ENCODE measurements at places on chromosomes 1 and 21.

- no peak for DNase-seq
Observed at GRCh38 chr1:54421101-54421504, 14.9 kb upstream of the SSBP3 start.

DNA sequence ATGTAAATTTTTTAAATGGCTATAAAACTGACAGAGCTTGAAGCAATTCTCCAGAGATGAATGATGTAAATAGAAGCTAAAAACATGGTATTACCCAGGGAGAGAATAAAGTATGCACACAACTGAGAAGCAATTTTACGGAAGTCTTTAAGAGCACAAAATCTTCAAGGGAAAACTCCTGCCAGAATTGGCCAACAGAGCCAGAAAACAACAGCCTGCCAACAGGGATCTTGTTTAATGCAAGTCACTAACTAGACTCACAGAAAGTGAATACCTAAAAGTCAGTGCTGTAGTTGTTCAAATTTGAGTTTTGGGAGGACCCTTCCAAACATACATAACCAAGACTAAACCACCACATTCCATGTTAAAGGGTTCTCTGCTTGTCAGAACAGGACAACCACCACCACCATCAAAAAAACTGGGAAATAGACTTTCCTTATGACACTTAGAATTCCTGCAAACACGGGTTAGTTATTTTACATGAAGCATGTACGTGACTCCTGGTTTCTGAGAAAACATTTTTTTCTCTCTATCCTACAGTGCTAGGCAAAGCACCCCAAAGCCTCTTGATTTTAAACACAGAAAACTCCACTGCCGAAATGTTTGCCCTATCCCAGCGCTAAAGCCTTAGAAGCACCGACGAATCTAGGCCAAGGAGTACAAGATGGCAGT, 1.6 kb downstream of the EPS15 start:
- DNase-seq: peak; percentile 14

DNA sequence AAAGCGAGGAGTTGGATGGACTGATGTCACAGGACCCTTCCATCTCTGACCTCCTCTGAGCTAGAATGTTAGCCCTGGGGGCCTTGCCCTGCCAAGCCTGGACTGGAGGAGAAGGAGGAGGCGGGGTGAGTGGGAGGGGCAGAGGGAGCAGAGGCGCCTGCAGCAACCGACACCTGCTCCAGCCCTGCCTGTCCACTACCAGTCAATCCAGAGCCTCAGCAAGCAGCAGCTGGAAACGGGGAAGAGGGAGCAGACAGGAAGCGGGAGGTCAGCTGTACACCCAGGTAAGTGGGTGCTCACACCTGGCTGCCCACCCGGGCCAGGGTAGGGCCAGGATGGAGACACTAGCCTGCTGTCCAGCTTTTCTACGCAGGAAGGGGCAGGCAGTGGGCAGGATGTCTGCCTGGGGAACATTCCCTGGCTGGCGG, at the start of gene IGFN1:
Gene IGFN1, plus strand, starts transcription at position 201 of the 428 bp plus-strand sequence. CDS start 2,470 bp downstream, outside the sequence.
- DNase-seq: peak; percentile 77

GRCh38 chr1:224047538-224047937, 66.4 kb upstream of the FBXO28 start:
- DNase-seq: no peak

- DNase-seq: no peak
Observed at GRCh38 chr1:152084853-152085252, 4.0 kb downstream of the TCHHL1 start.

DNA sequence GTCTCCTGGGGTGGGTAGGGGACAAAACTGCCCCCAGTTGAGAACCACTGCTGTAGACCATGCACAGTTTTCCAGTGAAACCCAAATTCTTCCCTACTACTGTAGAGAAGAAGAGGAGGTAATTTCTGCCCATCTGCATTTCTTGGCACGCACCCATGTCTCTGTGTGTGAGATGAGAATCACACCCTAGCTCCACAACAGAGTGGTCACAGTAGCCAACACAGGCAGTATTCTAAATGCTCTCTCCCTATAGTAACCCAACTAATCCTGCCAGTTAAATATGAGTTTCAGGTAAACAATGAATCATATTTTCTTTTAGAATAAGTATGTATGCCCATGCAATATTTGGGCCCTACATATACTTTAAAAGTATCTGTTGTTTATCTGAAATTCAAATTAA, 1.2 kb upstream of the CAPN2 start:
- DNase-seq: no peak

DNA sequence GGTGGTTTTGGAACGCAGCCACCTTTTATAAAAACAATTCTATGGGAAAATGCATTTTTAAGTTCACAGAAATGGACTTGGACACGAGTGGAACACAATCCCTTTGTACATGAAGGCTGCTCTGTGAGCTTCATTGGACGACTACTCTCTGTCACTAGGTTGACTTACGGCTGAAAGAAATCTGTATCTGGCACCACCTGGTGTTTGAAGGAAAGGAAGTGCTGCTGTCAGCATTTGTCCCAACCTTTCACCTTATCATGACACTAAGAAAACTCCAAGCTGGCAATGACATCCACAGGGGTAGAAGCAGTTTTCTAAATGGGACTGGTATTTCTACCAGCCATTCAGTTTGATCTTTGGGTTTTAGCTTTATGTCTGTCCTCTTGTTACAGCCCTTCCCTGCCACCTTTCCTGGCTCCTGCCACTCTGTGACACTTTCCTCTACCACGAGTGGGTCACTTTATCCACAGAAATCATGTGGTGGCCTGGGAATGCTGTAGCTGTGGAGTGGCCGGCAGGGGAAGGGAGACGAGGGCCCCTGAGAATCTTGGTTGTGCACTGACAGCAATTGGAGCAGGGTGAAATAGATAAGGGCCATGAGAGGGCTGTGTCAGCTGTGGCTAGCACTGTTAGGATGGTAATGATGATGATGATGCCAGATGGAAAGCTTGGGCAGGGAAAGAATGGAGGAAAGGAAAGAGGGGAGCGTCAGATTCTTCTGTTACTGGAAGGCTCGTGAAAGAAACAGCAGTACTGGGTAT, 85.2 kb downstream of the TBX19 start:
- peak; percentile 26 for DNase-seq

GRCh38 chr1:228214921-228215662, 7.2 kb downstream of the OBSCN start:
- DNase-seq: no peak

DNA sequence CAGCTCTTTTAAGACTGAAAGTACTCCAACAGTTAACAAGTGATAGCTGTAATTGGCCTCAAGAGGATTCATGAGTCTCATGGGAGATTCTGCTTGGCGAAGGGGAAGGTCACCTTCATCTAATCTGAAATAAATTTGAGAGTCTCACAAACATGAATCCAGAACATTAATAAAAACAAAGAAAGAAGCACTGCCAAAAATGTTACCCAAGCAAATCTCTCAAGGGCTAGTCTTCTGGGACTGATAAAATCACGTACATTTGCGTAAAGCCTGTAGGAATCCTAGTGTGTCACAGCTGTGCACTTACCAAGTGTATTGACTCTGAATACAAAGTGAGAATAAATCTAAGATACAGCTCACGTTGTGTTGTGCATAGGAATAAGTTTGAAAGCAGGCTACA, 21.2 kb upstream of the NUF2 start:
- peak; percentile 33 for DNase-seq

- DNase-seq: peak; percentile 96
Observed at GRCh38 chr1:239951511-239952140, 140.1 kb upstream of the FMN2 start.

- DNase-seq: no peak
Observed at GRCh38 chr1:29285771-29286170, 49.4 kb downstream of the PTPRU start.

DNA sequence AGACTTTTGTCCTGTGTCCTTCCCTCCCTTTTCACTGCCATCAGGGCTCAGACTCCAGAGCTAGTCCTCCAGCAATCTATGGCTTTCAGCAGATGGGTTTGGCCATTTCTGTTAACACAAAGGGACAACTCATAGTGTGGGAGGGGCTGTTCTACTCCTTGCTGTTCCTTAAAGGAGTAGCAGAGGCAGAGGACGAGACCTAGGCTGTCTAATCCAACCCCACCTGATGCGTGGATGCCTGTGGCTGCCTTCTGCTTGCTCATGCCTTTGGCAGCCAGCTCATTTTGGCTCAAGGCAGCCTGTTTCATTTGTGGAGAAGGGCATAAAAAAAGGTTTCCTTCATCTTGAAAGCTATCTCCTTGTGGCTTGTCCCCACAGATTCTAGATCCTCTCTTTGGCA, 27.0 kb downstream of the MFSD2A start:
- peak; percentile 29 for DNase-seq

GRCh38 chr1:2358651-2359640, 32.4 kb downstream of the MORN1 start:
- DNase-seq: no peak

- DNase-seq: no peak
Observed at GRCh38 chr1:200445213-200445612, 35.4 kb upstream of the ZNF281 start.

- no peak for DNase-seq
Observed at GRCh38 chr1:203858975-203859374, 2.4 kb upstream of the SNRPE start.

DNA sequence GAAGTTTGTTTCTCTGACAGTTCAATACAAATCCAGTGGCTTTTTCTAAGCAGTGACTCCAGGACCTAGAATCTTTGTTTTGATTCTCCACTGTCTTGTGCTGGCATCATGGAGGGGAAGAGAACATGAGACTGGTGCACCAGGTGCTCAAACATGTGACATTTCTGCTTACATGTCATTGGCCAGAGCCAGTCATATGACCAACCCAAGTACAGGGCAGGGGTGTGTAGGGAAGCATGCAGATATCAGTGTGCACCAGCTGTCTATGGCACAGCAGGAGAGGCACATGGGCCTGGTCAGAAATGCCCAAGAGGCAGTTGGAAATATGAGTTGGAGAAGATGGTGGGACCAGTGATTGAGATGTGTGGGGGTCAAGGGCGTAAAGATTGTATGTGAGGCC, 297.0 kb downstream of the HHAT start:
- no peak for DNase-seq

GRCh38 chr21:17370916-17371315, 141.9 kb upstream of the CXADR start:
- DNase-seq: no peak

GRCh38 chr1:33117440-33118085, 36.6 kb downstream of the AZIN2 start:
- DNase-seq: no peak

DNA sequence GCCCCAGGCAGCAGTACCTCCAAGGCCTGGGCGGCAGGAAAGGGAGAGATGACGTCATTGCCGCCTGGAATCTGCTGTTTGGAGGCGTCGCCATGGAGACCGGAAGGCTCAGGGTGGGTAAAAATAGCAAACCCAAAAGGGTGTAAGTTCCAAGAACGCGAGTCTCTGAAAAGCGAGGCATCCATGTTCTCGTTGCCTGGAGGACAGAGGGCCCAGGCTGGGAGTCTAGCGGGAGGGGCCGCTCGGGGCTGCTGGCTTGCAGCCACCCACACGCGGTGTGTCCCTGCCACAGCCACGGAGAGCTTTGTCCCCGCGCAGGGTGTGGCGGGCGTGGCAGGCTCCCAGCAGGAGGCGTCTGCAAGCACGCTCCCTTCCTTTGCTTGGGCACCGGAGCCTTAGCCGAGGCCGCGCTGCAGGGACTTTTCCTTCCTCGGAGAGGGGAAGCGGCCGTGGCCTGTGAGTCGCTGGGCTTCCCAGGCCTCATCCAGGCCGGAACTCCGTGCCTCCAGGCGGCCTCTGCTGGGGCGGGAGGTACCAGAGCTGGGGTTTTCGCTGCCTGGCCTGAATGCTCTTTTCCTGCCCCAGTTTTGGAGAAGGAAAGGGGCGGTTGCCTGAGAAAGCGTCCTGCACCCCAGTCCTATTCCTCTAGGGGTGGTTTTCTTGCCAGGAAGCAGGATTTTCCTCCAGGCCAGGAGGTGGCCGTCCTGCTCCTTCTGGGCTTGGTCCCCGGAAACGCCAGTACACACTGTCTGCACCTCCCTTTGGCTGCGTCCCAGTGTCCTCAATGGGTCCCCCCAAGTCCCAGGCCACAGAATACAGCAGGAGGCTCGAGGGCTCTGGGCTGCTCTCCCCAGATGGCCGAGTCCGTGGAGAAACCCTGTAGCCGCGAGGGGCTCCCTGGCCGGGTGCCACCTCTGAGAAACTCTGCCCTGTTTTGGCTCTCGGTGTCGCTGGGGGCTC, 15.3 kb upstream of the SKI start:
- DNase-seq: no peak

GRCh38 chr1:17117451-17118265, 1.6 kb downstream of the PADI2 start:
- no peak for DNase-seq

All from NCI-H82 (cell line).